Stomach (tissue), 19 donors: ENCODE measurements at places on chromosomes 13 and 19. TPM values are rescaled to one million over a fixed set of nuclear protein-coding genes. Genes with fewer than 3 reads are reported as not detected.

FBXL12 gene
- 11.2 TPM for total RNA-seq

IGFL1 gene
- not detected for total RNA-seq

TEX26 gene
- not detected for total RNA-seq

- no peak overlapping the region for H3K27ac ChIP-seq
- H3K27me3 ChIP-seq = no peaks in the 10 kb centered on the region
- no peak overlapping the region for H3K4me3 ChIP-seq
- H3K36me3 ChIP-seq = no peaks in the 10 kb centered on the region
These were observed 2683.8 kb downstream of the PCDH9 start for GRCh38 chr13:64546371-64546770.

GRCh38 chr13:113245849-113246796 lies 36.7 kb downstream of the CUL4A start:
- peaks cover 99% of the 10 kb centered on the region for H3K36me3 ChIP-seq
- no peak overlapping the region for H3K27ac ChIP-seq
- no peaks in the 10 kb centered on the region for H3K4me1 ChIP-seq
- no peaks in the 10 kb centered on the region for H3K27me3 ChIP-seq
- DNase-seq = peak; percentile 13

GRCh38 chr13:110371550-110372465 lies 64.7 kb downstream of the COL4A2 start:
- H3K36me3 ChIP-seq = no peaks in the 10 kb centered on the region
- peaks cover 7% of the 10 kb centered on the region for H3K4me1 ChIP-seq
- H3K27me3 ChIP-seq = no peaks in the 10 kb centered on the region
- peak overlapping the region; percentile 39 for H3K27ac ChIP-seq

GRCh38 chr13:42049454-42049813 lies 986 bp downstream of the DGKH start:
- H3K4me3 ChIP-seq = peak overlapping the region; percentile 95
- no peaks in the 10 kb centered on the region for H3K27me3 ChIP-seq
- peak overlapping the region; percentile 91 for H3K27ac ChIP-seq
- peaks cover 17% of the 10 kb centered on the region for H3K4me1 ChIP-seq
- no peaks in the 10 kb centered on the region for H3K36me3 ChIP-seq
- DNase-seq = no peak

DNA sequence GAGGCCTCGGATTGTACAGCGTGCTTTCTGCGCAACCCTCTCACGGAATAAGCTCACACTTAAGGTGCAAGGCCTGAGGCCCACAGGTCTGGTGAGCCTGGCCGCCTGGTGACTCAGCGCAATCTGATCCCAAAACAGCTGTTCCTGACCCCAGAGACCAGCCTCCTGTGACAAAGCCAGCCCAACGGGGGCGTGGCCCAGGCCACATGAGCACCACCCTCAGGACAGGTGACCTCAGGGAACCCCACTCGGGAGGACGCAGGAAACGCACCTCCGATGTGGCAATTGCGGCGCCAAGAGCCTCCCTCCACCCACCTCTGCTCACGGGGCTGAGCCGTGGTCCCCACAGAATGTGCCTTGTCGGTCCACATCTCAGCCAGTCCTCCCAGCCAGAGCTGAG lies 26.4 kb downstream of the GRTP1 start:
- H3K36me3 ChIP-seq = peaks cover 21% of the 10 kb centered on the region
- H3K4me3 ChIP-seq = no peak overlapping the region
- H3K4me1 ChIP-seq = no peaks in the 10 kb centered on the region
- no peak for DNase-seq
- no peaks in the 10 kb centered on the region for H3K27me3 ChIP-seq

TPTE2 gene
- total RNA-seq = not detected

CEACAM21 gene
- total RNA-seq = not detected

RDH8 gene
- total RNA-seq = not detected

ZNF181 gene
- total RNA-seq = 2.3 TPM

ODAD3 gene
- total RNA-seq = not detected

C19orf44 gene
- 2.6 TPM for total RNA-seq

IFNL1 gene
- not detected for total RNA-seq

DNA sequence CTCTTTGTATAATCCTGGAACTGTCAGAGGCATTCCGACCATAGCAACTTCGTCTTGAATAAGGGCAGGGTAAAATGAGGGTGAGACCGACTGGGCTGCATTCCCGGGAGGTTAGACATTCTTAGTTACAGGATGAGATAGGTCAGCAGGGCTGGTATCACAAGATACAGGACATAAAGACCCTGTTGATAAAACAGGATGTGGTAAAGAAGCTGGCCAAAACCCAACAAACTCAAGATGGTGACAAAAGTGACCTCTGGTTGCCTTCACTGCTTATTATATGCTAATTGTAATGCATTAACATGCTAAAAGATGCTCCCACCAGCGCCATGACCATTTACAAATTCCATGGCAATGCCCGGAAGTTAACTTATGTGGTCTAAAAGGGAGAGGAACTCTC lies 27.7 kb upstream of the MBNL2 start:
- no peak overlapping the region for H3K27ac ChIP-seq
- H3K4me1 ChIP-seq = no peaks in the 10 kb centered on the region
- no peaks in the 10 kb centered on the region for H3K27me3 ChIP-seq
- H3K4me3 ChIP-seq = no peak overlapping the region
- no peak for DNase-seq

DNA sequence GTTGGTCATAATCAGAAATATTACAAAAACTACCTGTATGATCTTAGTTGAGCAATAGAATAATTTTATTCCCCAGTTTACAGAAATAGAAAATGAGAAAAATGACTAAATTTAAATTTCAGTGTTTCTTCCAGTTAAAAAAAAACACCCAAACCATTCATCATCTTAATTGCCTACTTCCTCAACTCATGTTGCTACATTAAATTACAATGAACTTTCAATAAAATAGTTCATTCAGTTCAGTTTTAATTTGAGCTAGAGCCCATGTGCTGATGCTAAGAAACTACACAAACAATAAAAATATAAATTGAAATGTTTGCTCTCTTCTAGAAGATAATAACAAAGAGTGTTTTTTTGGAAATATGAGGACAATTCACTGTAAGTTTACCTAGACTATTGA lies 820.4 kb downstream of the SLITRK6 start:
- no peaks in the 10 kb centered on the region for H3K4me1 ChIP-seq
- no peak overlapping the region for H3K27ac ChIP-seq
- no peaks in the 10 kb centered on the region for H3K27me3 ChIP-seq
- no peak overlapping the region for H3K4me3 ChIP-seq
- no peak for DNase-seq
- no peaks in the 10 kb centered on the region for H3K36me3 ChIP-seq

GRCh38 chr19:7214324-7215089 lies 79.7 kb downstream of the INSR start:
- no peaks in the 10 kb centered on the region for H3K27me3 ChIP-seq
- no peak for DNase-seq
- H3K4me3 ChIP-seq = no peak overlapping the region

KIR3DL2 gene
- total RNA-seq = not detected
